ENCODE measurements at places on chromosomes 7 and 10.

DNA sequence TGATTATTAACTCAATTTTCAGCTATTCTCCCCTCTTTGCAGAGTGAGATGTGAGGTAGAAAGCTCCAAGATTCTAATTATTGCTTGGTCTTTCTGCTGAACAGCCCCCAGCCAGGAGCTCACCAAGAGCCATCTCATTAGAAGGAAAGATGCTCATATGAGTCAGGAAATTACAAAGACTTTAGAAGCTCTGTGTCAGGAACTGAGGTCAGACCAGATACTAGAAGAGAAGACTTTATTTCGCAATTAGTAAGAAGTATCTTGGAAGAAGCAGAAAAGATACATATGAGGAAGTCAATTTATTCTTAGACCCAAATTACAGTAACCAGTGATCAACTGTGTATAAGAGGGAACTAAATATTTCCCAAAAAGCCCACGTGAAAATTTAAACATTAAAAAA is 626.9 kb downstream of the ZWINT start:
- no peak for DNase-seq

DNA sequence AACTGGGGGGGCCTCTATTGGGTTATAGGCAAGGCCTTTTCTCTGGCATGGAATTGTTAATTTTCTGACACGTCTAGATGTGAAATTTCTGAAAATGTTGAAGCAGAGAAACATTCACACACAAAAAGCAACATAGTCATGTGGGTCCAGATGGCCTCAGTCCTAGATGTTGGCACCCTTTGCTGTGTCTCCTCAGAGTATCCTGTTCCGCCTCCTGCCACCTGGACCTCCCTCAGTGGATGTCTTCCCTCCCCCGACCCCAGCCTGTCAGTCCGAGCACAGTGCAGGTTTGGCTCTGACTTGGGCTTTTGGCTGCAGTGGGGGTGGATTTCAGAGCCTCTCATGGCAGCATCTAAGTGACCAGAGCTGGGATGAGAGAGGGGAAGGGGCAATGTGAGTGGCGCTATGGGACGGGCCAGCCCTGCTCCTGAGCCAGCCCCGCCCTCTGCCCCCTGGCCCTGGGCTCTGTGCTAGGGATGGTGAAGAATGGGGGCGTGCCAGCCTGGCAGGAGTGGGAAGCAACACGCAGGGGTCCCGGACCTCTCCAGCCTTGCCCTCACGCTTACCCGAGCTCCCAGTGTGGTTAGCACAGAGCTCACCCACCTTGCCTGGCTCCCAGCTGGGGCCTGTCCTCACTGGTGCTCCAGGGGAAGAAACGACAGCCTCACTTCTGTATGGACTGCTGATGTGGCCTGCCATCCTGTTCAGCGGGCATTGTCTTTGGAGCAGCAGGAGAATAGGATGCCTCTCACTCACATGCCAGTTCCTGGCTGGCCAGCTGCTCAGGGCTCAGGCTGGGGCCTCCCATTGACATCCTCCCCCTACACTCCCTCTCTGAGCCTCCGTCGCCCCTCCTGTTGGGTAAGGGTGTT is 6.2 kb downstream of the ATP6V0E2 start:
- DNase-seq, result no peak

- DNase-seq, result peak; percentile 61
Observed at GRCh38 chr10:28947171-28947570, 269.9 kb downstream of the BAMBI start.

GRCh38 chr7:142030294-142030693 is 34.6 kb downstream of the MGAM start:
- no peak for DNase-seq

Measured in astrocyte (in vitro differentiated cells and primary cell).